ENCODE measurements at places on chromosomes 4 and X. TPM values are rescaled to one million over a fixed set of nuclear protein-coding genes. Genes with fewer than 3 reads are reported as not detected.
A peak's percentile ranks its signal among the peaks of the same experiment; 100 is the strongest.

- H3K27me3 ChIP-seq = no peaks in the 10 kb centered on the region
- no peaks in the 10 kb centered on the region for H3K4me1 ChIP-seq
- DNase-seq = no peak
- peaks cover 13% of the 10 kb centered on the region for H3K36me3 ChIP-seq
- H3K27ac ChIP-seq = no peak overlapping the region
- H3K4me3 ChIP-seq = no peak overlapping the region
Measured at GRCh38 chr4:48558819-48559218, 68.8 kb downstream of the ZAR1 start.

GRCh38 chrX:111857534-111858060 lies 18.4 kb upstream of the TRPC5OS start:
- DNase-seq = no peak
- peaks cover 3% of the 10 kb centered on the region for H3K4me1 ChIP-seq
- no peaks in the 10 kb centered on the region for H3K27me3 ChIP-seq
- H3K27ac ChIP-seq = no peak overlapping the region
- H3K36me3 ChIP-seq = no peaks in the 10 kb centered on the region

DNA sequence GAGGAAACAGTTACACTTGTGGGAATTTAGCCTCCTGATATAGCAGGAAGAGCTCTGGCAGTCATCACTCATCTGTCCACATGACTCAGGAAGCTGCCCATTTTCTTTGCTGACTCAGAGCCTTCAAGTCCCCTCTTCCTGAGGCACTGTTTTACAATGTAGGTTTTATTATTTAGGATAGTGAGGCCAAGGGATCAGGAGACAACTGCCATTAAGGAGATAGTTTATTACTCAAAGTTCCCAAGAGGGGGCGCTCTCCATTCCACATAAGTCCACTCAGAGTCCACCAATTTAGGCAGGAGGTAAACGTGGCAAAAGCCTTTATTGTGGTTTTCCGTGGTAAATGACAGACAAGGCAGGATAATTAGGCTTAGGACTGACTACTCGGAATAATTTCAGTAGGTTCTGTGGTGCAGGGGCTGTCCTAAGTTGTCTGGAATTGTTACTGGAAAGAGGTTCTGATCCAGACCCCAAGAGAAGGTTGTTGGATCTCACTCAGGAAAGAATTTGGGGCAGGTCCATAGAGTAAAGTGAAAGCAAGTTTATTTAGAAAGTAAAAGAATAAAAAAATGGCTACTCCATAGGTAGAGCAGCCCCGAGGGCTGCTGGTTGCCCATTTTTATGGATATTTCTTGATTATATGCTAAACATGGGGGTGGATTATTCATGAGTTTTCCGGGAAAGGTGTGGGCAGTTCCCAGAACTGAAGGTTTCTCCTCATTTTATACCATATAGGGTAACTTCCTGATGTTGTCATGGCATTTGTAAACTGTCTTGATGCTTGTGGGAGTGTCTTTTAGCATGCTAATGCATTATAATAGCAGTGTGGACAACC lies 96.0 kb upstream of the RAB40AL start:
- H3K4me3 ChIP-seq = no peak overlapping the region
- no peaks in the 10 kb centered on the region for H3K27me3 ChIP-seq
- no peaks in the 10 kb centered on the region for H3K4me1 ChIP-seq
- H3K36me3 ChIP-seq = no peaks in the 10 kb centered on the region
- no peak for DNase-seq

PNPLA4 gene
- 14.8 TPM for total RNA-seq

GRCh38 chr4:81604683-81605218 lies 133.0 kb upstream of the RASGEF1B start:
- H3K4me3 ChIP-seq = no peak overlapping the region
- no peaks in the 10 kb centered on the region for H3K36me3 ChIP-seq
- no peak for DNase-seq
- H3K27ac ChIP-seq = no peak overlapping the region

TCEAL2 gene
- total RNA-seq = 0.37 TPM

RASGEF1B gene
- 1.4 TPM for total RNA-seq

GRCh38 chr4:124640022-124640730 lies 72.4 kb downstream of the ANKRD50 start:
- H3K4me3 ChIP-seq = no peak overlapping the region
- H3K36me3 ChIP-seq = no peaks in the 10 kb centered on the region
- peak; percentile 53 for DNase-seq
- H3K4me1 ChIP-seq = peaks cover 11% of the 10 kb centered on the region
- H3K27me3 ChIP-seq = no peaks in the 10 kb centered on the region

FAM9C gene
- not detected for total RNA-seq

DNA sequence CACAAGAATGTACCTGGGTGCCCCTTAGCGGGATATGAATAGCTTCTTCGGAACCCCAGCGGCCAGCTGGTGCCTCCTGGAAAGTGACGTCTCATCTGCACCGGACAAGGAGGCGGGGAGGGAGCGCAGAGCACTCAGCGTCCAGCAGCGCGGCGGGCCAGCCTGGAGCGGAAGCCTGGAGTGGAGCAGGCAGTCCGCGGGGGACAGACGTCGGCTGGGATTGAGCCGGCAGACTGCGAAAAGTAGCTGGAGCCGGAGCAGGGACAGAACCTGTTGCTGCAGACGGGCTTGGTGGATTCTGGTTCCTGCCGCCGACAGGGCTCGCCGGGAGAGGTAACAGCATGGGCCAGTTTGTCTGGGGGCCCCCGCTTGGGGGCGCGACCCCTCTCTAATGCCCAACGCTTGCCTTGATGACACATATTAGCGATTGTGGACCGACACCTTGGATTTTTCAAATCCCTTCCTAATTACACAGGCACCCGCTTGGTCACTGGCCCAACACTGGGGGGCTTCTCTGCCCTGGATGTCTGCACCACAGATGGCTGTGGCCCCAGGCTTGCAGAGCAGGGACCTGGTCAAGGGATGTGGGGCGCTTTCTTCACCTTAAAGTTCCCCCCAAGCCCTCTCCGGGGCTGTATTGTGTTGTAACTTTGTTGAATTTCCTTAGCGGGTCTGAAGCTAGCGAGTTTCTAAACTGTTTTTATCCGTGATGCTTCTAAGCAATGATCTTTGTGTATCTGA lies at the start of gene NPFFR2:
Gene NPFFR2 (plus strand): TSS at position 133 of the 741 bp plus-strand sequence. CDS start 96,592 bp downstream, outside the sequence.
- peak; percentile 41 for DNase-seq
- peak within 1 kb of the TSS; percentile 21 for H3K4me3 ChIP-seq
- no peaks in the 10 kb centered on the region for H3K4me1 ChIP-seq
- H3K27me3 ChIP-seq = no peaks in the 10 kb centered on the region
- H3K27ac ChIP-seq = no peak within 1 kb of the TSS
- H3K36me3 ChIP-seq = no peaks in the 10 kb centered on the region

CDKL2 gene
- 0.53 TPM for total RNA-seq

DNA sequence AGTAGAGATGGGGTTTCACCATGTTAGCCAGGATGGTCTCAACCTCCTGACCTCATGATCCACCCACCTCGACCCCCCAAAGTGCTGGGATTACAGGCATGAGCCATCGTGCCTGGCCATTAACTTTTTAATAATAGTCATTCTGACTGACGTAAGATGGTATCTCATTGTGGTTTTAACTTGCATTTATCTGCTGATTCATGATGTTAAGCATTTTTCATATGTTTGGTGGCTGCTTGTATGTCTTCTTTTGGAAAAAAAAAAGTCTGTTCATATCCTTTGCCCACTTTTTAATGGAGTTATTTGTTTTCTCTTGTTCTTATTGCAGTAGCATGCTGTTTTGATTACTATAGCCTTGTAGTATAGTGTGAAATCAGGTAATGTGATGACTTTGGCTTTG lies 45.8 kb downstream of the ANXA10 start:
- no peaks in the 10 kb centered on the region for H3K36me3 ChIP-seq
- DNase-seq = no peak
- H3K4me3 ChIP-seq = no peak overlapping the region
- H3K27ac ChIP-seq = no peak overlapping the region

RNF150 gene
- total RNA-seq = 2.5 TPM

FGF13 gene
- 0.35 TPM for total RNA-seq

- no peak for DNase-seq
- no peaks in the 10 kb centered on the region for H3K27me3 ChIP-seq
- H3K4me3 ChIP-seq = no peak overlapping the region
Measured at GRCh38 chr4:26670903-26671537, 87.1 kb downstream of the TBC1D19 start.

- no peaks in the 10 kb centered on the region for H3K27me3 ChIP-seq
- no peak overlapping the region for H3K27ac ChIP-seq
- H3K36me3 ChIP-seq = no peaks in the 10 kb centered on the region
- no peak for DNase-seq
- H3K4me3 ChIP-seq = no peak overlapping the region
Measured at GRCh38 chrX:18676470-18676869, 4.6 kb upstream of the RS1 start.

DNA sequence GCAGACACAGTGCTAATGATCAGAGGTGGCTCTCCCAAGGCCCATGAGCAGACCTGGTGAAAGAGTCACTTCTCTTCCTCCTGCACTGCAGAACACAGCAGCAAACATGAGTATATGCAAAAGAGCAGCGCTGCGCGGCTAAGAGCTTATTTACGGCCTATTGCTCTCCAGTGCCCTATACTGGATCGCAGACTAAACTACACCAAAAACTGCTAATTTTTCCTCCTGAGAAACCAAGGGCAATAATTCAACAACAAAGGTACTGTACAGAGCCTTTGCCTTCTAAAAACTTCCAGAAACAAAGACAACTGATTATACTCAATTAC lies 702.5 kb downstream of the ARAP2 start:
- no peak for DNase-seq
- no peak overlapping the region for H3K4me3 ChIP-seq
- no peaks in the 10 kb centered on the region for H3K4me1 ChIP-seq
- H3K36me3 ChIP-seq = no peaks in the 10 kb centered on the region
- H3K27me3 ChIP-seq = no peaks in the 10 kb centered on the region

All from pancreas (tissue), 10 donors.